ENCODE measurements at places on chromosomes 12 and 14.
A peak's percentile ranks its signal among the peaks of the same experiment; 100 is the strongest.

GRCh38 chr12:1662761-1663439 is 28.0 kb upstream of the ADIPOR2 start:
- no peak overlapping the region for H3K4me3 ChIP-seq
- no peak for DNase-seq
- peaks cover 13% of the 10 kb centered on the region for H3K4me1 ChIP-seq
- no peaks in the 10 kb centered on the region for H3K36me3 ChIP-seq
- no peak overlapping the region for H3K27ac ChIP-seq
- no peaks in the 10 kb centered on the region for H3K27me3 ChIP-seq

DNA sequence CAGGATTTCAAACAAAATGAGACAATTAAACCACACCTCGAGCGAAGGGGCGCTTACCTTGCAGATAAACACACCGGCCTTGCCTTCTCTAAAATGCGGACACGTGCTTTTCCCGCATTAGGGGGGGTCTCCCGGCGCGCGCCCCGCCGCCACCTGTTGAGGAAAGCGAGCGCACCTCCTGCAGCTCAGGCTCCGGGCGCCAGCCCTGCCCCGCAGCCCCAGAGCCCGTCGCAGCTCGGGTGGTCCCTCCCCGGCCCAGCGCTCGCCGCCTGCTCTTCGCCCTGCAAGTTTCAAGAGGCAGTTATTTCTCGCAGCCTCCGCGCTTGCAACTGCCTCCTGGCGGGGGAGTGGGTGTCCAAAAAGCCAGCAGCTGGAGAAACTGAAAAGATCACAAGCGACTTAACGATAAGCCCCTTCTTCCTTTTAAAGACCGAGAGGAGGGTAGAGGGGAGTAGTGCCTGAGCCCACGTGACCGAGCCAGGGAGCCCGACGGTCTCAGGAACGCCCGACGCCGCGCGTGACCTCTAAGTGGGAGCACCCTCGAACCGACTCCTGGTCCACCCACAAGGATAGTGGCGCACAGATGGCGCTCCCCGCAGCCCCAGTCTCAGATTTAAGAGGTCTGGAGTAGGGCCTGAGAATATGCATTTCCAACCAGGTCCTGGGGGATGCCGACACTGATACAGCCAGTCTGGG is at the start of gene ESR2:
ESR2 (minus strand) TSS at position 396 of the 696 bp plus-strand sequence. CDS start 11,386 bp downstream, outside the sequence.
- no peaks in the 10 kb centered on the region for H3K36me3 ChIP-seq
- H3K4me3 ChIP-seq, result peak within 1 kb of the TSS; percentile 5
- DNase-seq, result peak; percentile 49

DNA sequence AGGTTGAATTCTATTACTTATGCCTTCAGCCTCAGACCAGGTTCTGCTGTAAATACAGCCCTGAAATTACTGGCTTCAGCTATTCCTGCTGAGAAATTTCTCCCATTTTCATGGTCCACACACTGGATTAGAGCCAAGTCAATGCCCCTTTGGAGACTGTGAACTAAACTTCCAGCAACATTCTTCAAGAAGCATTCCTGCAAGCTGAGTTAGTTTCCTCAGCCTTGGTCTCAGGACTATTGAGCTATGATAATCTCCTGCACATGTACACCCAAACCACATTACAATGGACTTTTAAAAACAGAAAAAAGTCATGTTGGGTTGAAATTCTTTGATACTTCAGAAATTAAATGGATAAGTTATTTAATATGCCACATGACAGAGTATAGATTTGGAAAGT is 58.0 kb upstream of the AVPR1A start:
- no peak overlapping the region for H3K4me3 ChIP-seq
- no peaks in the 10 kb centered on the region for H3K4me1 ChIP-seq
- DNase-seq, result no peak
- H3K36me3 ChIP-seq, result no peaks in the 10 kb centered on the region
- H3K27me3 ChIP-seq, result no peaks in the 10 kb centered on the region
- H3K27ac ChIP-seq, result no peak overlapping the region

- no peak for DNase-seq
- H3K36me3 ChIP-seq, result peaks cover 19% of the 10 kb centered on the region
- H3K4me3 ChIP-seq, result no peak overlapping the region
- H3K4me1 ChIP-seq, result peaks cover 28% of the 10 kb centered on the region
- no peaks in the 10 kb centered on the region for H3K27me3 ChIP-seq
Observed at GRCh38 chr12:110289044-110289710, 8.1 kb downstream of the ATP2A2 start.

DNA sequence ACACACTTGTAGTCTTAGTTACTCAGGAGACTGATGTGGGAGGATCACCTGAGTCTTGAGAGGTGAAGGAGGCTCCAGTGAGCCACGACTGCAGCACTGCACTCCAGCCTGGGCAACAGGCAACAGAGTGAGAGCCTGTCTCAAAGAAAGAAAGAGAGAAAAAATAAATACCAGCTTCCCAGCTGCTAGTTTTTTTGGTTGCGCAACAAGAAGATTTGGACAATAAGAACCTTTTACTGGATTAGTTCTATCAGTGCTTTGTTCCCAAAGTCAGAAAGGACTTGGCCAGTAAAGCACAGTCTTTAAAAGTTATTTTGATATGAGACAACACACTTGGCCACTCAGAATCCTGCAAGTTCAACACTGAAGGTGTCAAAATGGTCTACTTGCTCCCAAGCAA is 768.1 kb upstream of the LRFN5 start:
- no peaks in the 10 kb centered on the region for H3K36me3 ChIP-seq
- no peak overlapping the region for H3K27ac ChIP-seq
- no peak for DNase-seq
- no peak overlapping the region for H3K4me3 ChIP-seq
- H3K27me3 ChIP-seq, result no peaks in the 10 kb centered on the region

GRCh38 chr14:68940614-68941185 is 38.4 kb downstream of the ACTN1 start:
- peaks cover 58% of the 10 kb centered on the region for H3K4me1 ChIP-seq
- no peak overlapping the region for H3K4me3 ChIP-seq
- H3K36me3 ChIP-seq, result peaks cover 16% of the 10 kb centered on the region
- no peak for DNase-seq

GRCh38 chr14:41606282-41606531 is 469 bp upstream of the LRFN5 start:
- no peak overlapping the region for H3K27ac ChIP-seq
- peaks cover 4% of the 10 kb centered on the region for H3K4me1 ChIP-seq
- no peak overlapping the region for H3K4me3 ChIP-seq
- H3K36me3 ChIP-seq, result no peaks in the 10 kb centered on the region

- H3K27ac ChIP-seq, result no peak overlapping the region
- no peaks in the 10 kb centered on the region for H3K27me3 ChIP-seq
- no peaks in the 10 kb centered on the region for H3K36me3 ChIP-seq
- DNase-seq, result no peak
Observed at GRCh38 chr14:53529519-53529918, 376.4 kb upstream of the DDHD1 start.

DNA sequence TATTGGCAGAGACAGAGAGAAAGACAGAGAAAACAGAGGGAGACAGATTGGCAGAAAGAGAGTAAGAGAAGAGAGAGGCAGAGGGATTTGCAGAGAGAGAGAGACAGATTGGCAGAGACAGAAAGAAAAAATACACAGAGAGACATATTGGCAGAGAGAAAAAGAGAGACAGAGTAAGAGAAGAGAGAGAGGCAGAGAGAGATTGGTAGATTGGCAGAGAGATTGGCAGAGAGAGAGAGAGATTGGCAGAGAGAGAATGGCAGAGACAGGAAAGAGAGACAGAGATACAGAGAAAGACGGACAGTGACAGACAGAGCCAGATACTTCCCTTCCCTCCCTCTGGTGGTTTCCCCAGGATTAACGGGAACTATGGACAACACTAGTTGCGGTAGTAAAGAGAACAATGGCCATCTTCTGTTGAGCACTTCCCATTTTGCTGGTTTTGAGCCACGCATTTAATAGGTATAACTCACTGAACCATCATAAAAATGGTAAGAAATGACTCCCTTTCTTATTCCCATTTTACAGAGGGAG is 2.6 kb upstream of the NOS1 start:
- no peak overlapping the region for H3K27ac ChIP-seq
- peaks cover 43% of the 10 kb centered on the region for H3K27me3 ChIP-seq
- H3K4me3 ChIP-seq, result no peak overlapping the region
- no peaks in the 10 kb centered on the region for H3K36me3 ChIP-seq

DNA sequence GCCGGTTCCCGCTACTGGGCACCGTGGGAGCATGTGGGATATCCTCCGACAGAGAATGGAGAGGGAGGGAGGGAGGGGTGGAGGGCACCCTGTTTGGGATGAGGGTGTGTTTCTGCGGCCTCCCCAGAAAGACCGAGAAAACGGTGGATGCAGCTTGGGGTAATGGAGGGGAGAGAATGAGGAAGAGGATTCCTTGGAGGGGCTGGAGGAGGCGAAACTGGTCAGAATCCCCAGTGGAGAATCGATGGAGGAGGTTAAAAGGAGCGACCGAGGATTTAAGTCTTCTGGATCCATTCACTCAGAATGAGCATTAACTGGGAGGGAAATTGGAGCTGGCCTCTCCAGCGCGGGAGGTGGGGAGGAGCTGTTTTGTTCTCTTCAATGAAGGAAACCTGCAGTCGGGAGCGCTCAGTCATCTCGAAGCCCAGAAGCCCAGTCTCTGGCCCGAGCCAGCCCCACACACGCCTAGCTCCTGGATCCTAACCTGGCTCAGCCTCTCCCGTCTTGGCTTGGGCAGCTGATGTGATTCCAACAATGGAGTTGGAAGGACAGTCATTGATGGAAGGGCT is 581 bp downstream of the ARG2 start:
- peak overlapping the region; percentile 67 for H3K4me3 ChIP-seq
- peaks cover 28% of the 10 kb centered on the region for H3K4me1 ChIP-seq
- DNase-seq, result peak; percentile 31
- H3K36me3 ChIP-seq, result no peaks in the 10 kb centered on the region

- H3K27me3 ChIP-seq, result no peaks in the 10 kb centered on the region
- H3K27ac ChIP-seq, result no peak overlapping the region
- H3K36me3 ChIP-seq, result no peaks in the 10 kb centered on the region
- no peaks in the 10 kb centered on the region for H3K4me1 ChIP-seq
- DNase-seq, result no peak
Observed at GRCh38 chr12:1297206-1297605, 297.2 kb downstream of the FBXL14 start.

GRCh38 chr14:101505236-101505970 is 55.9 kb upstream of the DIO3 start:
- no peaks in the 10 kb centered on the region for H3K4me1 ChIP-seq
- H3K27me3 ChIP-seq, result no peaks in the 10 kb centered on the region
- no peaks in the 10 kb centered on the region for H3K36me3 ChIP-seq
- no peak for DNase-seq

DNA sequence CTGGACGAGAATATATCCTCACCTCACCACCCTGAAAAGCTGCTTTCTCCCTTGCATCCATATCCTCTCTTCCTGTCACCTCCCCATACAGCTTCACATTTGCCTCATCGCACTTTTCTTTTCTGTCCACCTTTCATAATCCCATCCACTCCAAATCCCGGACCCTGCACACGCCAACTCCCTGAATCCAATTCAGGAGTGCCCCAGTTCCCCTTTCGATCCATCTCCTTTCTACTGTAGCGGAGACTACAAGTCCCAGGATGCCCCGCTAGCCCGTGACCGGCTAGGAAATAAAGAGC is 2.5 kb downstream of the TMEM253 start:
- peaks cover 21% of the 10 kb centered on the region for H3K27me3 ChIP-seq
- peak overlapping the region; percentile 93 for H3K27ac ChIP-seq
- no peaks in the 10 kb centered on the region for H3K36me3 ChIP-seq
- peak overlapping the region; percentile 45 for H3K4me3 ChIP-seq
- peaks cover 23% of the 10 kb centered on the region for H3K4me1 ChIP-seq
- DNase-seq, result no peak

DNA sequence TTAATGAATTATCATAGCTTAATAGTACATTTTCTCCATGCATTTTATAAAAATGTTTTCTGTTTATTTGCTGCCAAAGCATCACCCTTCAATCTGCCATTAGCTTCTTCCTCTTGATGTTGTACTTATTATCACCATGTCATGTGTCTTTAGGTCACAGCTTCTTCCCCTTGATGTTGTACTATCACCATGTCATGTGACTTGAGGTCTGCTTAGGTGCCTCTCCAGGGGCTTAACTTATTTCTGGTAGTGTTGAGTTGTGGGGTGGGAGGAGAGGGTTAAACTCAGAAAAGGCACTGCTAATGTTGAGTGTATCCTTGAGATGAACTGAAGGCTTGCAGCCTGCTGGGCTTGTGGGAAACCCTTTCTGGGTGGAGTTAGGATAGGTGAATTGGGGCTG is 87.8 kb downstream of the DAAM1 start:
- H3K27ac ChIP-seq, result peak overlapping the region; percentile 33
- H3K27me3 ChIP-seq, result no peaks in the 10 kb centered on the region
- DNase-seq, result no peak
- H3K4me3 ChIP-seq, result no peak overlapping the region

GRCh38 chr14:55223364-55223763 is 32.0 kb upstream of the DLGAP5 start:
- H3K4me1 ChIP-seq, result peaks cover 11% of the 10 kb centered on the region
- no peaks in the 10 kb centered on the region for H3K27me3 ChIP-seq
- no peak overlapping the region for H3K27ac ChIP-seq
- DNase-seq, result no peak
- H3K36me3 ChIP-seq, result no peaks in the 10 kb centered on the region

DNA sequence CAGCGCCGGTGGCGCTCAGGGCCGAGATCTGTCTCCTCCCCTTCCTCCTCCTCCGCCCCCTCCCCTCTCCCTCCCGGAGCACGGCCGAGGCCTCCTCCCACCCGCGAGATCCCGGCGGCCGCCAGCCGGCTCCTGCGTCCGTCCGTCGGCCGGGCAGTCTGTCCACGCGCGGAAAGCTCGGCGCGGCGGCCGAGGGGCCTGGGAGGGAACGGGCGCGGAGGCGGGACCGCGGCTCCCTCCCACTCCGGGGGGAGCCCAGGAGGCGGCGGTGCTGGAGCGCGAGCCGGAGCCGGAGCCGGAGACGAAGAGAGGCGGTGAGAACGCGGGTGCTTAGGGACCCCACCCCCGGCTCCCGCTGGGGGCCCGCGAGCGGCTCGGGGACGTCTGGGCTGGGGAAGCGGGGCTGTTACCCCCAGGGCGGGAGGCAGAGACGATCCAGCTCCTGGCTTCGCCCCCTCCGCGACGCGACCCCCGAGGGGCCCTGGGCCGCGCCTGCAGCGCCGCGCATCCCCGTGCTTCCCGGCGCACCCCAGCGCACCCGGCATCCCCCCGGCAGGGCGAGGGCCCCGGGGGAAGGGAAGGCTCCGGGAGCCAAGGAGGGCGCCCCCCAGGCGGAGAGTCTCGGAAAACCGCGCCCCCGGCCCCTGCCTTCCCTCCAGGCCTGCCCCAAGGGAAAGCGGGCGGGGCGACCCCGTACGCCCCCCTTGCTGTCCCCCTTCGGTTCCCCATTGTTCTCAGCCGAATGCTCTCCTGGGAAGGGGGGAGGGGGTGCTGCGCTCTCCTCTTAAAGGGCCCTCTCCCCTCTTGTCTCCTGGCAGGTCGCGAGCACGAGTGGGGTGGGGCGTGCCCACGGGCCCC is at the start of gene DTX1:
DTX1 (plus strand) TSS at position 100 of the 858 bp plus-strand sequence. CDS start 1,463 bp downstream, outside the sequence.
- no peak within 1 kb of the TSS for H3K4me3 ChIP-seq
- H3K4me1 ChIP-seq, result no peaks in the 10 kb centered on the region
- H3K36me3 ChIP-seq, result no peaks in the 10 kb centered on the region

DNA sequence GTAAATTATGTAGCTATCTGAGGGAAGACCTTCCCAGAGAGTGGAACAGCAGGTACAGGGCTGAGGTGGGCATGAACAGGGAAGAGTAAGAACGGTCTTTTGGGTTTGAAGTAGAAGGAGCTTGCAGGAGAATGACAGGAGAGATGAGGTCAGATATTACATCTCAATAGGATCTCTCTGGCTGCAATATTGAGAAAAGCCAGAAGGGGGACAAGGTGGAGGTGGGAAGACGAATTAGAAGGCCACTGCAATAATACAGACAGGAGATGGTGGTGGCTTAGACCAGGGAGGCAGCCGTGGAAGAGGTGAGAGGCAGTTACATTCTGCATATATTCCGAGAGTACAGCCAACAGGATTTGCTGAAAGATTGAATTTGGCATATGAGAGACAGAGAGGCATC is 310.2 kb downstream of the APAF1 start:
- H3K4me1 ChIP-seq, result no peaks in the 10 kb centered on the region
- no peak overlapping the region for H3K27ac ChIP-seq
- H3K36me3 ChIP-seq, result no peaks in the 10 kb centered on the region
- no peaks in the 10 kb centered on the region for H3K27me3 ChIP-seq
